ENCODE measurements at places on chromosomes 6 and 20.

DNA sequence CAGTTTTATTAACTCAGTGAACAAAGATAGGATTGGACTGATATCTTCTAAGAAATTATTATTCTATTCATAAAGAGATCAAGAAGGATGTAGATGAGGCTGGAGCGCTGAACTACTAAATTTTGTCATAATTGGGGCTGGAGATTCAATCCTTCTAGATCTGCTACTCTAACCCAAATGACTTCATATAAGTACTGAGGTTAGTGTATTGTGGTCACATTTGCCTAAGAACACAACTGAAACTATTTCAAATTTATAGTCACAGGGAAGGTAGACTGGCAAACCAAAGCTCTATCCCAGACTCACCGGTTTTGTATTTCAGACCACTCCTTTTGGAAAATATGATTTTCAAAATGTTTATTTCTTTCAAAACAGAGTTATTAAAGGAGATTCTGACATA lies 96.7 kb downstream of the BMP5 start:
- no peak for DNase-seq

DNA sequence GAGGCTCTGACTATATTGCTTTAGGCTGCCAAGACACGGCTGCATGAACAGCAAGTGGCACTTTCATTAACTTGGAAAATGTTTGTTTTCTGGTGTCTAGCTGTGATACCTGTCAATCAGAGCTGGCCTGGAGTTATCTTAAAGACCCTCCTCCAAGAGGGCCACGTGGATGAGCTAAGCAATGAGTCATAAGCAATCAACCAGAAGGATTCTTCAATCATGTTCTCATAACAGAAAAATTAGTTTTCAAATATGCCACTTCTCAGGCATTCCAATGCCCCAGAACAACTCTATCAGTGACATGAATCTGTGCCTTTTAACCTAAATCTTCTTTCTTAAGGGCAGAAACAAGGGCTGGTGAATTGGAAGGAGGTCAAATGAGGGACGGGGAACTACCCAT lies 283.0 kb downstream of the HTR1B start:
- no peak for DNase-seq

- DNase-seq, result no peak
These were observed 352.4 kb downstream of the LAMA2 start for GRCh38 chr6:129235167-129236000.

- no peak for DNase-seq
These were observed 32.7 kb upstream of the PSMF1 start for GRCh38 chr20:1085492-1086276.

GRCh38 chr6:13384966-13385365 lies 56.6 kb upstream of the TBC1D7 start:
- DNase-seq, result no peak

DNA sequence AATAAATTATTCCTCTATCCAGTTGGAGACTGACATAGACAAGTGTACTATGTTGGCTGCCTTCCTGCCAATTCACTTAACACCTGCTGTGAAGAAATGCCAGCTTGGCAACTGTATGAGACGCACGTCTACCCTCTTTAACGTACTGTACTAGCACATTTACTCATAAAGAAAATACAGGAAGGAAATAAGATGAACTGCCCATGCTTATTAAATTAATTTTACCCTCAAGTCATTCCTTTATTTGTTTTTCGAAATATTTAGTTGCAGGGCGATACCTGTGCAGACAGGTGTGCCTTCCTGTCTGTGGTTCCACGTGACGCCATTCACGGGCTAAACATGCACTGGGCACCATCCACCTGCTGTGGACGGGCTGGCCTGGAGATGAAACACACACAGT lies 52.0 kb downstream of the PSMG4 start:
- DNase-seq, result no peak

DNA sequence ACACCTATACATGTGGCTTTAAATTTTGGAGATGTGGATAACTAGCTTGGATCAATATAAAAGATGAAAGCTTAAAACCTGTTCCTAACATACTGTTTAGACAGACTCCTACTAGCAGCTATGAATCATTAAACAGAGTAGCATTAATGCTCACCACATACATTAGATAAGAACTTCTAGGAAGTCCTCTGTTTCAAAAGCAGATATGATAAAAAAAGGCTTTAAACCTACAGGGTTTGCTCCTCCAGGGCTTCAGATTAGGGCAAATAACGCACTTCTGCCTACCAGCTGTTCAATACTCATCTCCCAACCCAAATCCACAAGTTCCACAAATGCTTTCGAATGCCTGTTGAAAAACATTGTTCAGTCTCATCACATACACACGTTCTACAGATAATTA lies 1.5 kb downstream of the REPS1 start:
- DNase-seq, result no peak

DNA sequence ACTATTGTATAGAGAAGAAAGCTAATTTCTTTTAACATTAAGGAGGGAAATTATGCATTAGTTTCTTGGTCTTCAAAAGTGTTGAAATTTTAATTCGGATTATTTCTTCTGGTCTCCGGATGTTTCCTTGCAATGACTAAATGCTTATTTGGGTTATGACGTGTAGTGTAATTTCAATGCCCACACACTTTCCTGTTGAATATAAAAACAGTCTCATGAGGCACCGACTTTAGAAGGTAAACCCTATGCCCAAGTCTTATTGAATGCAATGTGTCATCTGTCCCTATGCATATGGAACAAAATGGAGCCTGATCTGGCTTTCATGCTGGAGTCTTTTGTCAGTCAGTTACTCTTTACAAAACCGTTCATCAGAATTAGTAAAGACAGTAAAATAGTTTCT lies 17.7 kb downstream of the GJA1 start:
- no peak for DNase-seq

DNA sequence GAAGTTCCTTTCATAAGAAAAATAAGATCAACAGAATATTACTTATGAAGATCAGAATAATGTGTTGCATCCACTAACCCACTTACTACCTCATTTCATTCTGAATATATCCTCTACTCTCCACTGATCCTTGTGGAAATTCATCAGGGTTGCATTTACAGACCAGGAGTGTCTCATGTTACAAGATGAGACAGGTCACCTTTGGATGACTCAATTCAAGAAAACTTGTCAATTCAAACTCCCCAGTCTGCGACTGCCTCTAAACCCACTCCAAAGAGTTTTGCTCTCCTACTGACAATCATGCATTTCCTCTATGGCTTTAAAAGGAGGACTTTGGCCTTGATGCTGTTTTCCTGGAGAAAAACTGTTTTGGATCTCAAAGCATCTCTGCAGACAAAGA lies 68.4 kb downstream of the ID4 start:
- DNase-seq, result no peak

GRCh38 chr6:106538145-106538544 lies 91.2 kb downstream of the RTN4IP1 start:
- DNase-seq, result no peak

GRCh38 chr6:168844821-168845609 lies 404.0 kb downstream of the SMOC2 start:
- no peak for DNase-seq

DNA sequence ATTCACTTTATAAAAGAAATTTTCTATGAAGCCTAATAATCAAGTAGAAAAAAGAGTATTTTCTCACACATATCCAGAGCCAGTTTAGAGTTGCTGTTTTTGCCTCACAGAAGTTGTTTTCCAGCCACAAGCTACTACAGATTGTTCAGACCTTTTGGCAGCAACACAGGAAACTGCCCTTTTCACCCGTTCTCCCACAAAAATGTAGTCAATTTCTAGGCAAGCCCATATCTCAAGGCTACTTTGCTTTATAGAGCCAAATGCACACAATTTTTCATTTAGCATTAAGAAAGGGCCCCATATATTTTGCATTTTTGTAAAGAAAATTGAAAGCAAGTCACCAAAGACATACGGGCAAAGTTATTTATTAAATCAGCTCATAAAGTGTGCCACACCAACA lies 49.5 kb downstream of the EPB41L2 start:
- no peak for DNase-seq

- DNase-seq, result no peak
These were observed 27.0 kb upstream of the PTGIS start for GRCh38 chr20:49594931-49595315.

GRCh38 chr20:23605867-23606651 lies at the start of gene CST9:
TSS of gene CST9 (minus strand) at chr20:23605917. CDS start at chr20:23605864, 53 bp downstream.
- DNase-seq, result no peak

GRCh38 chr6:45706319-45706718 lies 309.3 kb downstream of the CLIC5 start:
- DNase-seq, result no peak

DNA sequence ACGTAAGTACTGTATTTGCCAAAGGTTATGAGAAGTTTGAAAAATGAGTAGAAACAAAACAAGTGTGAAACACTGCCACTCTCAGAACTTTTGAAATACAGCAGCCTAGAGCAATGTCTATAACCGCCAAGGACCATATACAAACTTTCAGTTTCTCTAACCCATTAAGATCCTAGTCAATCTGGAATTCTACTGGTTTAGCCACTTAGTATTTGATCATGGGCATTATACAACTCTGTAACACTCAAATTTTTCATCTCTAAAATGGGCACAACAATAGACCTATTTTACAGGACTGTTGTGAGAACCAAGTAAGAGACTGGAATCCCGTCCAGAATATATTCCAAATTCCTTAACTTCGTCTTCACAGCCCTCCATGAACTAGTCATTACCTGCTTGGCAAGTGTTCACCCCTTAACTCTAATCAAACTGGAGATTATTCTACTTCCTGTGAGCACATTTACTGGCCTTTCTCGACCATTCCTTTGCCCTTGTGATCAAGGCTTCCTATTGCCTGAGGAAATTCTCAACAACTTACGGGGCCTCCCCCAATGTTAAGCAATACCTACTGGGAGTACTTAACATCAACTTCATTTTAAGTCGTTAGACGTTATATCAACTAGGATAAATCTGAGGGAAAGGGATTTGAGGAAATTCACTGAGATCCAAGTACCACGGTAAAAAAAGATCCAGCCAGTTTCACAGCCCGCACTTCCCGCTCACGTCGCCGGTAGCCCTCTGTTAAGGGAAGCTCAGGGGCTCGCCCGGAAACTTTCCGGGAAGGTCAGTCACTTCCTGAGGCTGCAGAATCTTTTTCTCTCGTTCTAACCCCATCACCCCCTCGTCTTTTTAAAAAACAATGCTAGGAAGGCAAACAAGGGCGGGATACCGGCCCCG lies 1.1 kb downstream of the EIF2S2 start:
- DNase-seq, result no peak

GRCh38 chr20:30486103-30486478 lies 771.4 kb upstream of the DEFB115 start:
- no peak for DNase-seq

GRCh38 chr6:112911959-112912358 lies 564.8 kb downstream of the RFPL4B start:
- no peak for DNase-seq

- DNase-seq, result no peak
These were observed 94.6 kb downstream of the BCAS1 start for GRCh38 chr20:53975761-53976160.

GRCh38 chr20:5890773-5891441 lies 59.4 kb downstream of the TRMT6 start:
- DNase-seq, result no peak

DNA sequence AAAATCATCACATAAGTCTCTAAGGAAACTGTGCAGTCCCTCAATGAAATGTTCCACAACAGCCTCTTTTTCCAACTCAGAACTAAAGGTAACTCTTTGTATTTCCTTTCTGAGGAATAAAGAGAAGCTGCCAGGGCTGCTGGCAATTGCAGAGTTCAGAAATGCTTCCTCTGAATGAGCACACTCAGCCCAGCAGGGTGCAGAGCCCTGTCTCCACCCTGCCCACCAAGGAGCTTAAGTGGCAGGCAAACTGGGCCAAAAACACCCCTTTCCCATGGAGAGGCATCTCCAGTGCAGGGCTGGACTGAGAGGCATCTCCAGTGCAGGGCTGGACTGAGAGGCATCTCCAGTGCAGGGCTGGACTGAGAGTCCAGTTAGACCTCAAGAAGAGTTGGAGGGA lies 255.4 kb downstream of the GMPR start:
- DNase-seq, result no peak

DNA sequence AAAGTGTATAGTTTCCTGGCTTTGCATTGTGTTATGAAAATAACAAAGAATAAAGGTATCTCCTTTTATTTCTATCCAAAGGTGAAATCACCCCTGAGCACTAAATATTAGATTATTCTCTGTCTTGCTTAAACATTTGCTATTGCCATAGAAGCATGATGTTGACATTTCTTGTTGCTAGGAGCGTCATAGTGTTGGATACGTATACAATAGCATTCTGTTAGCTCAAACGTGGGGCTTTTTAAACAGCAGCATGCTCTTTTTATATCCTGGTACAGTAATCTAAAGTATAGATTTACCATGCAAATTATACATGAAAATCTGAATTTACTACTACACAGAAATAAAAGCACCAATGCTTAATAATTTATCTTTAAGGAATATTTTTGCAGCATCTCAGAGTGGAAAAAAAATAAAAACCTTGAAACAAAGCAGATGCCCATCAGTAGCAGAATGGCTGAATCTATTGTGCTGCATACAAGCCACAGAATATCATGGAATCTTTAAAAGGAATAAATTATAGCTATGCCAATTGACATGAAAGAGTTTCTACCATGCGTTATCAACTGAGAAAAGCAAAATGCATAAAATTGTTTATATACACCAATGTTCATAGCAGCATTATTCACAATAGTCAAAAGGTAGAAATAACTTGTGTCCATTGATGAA lies 9.6 kb upstream of the HSF2 start:
- DNase-seq, result no peak

GRCh38 chr6:29791162-29791561 lies 36.5 kb upstream of the HLA-G start:
- DNase-seq, result no peak

DNA sequence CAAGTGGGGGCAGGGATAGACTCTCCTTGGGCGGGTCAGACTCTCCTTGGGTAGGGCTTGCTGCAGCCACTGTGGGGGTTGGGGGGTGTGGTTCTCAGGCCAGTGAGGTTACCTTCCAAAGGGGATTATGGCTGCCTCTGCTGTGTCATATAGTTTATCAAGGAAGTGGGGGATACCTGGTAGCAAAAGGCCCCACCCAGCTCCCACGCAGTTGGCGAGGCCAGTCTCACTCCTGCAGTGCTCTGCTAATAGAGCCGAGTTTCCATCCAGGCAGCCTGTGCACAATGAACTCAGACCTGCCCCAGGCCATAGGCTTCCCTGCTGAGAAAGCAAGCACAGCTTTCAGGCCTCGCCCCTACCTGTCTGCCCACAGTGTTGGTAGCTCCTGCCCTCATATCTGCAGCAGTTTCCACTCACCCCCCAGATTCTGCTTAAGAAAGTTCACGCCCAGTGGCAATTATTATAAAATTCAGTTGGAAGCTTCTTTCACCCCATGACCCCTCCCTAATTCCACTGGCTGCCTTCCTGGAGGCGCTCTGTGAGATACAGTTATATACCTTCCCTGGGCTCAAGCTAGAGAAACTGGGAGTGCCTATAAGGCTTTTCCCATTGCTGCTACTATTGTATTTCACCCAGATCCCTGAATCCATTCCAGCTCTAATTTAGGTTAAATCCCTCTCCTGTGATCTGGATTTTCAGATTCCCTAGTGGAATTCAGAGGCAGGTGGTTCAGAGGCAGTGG lies 56.1 kb downstream of the HDDC2 start:
- DNase-seq, result no peak

GRCh38 chr6:125393449-125393858 lies 91.7 kb upstream of the HDDC2 start:
- no peak for DNase-seq
